ENCODE measurements at places on chromosomes 6 and 20.

DNA sequence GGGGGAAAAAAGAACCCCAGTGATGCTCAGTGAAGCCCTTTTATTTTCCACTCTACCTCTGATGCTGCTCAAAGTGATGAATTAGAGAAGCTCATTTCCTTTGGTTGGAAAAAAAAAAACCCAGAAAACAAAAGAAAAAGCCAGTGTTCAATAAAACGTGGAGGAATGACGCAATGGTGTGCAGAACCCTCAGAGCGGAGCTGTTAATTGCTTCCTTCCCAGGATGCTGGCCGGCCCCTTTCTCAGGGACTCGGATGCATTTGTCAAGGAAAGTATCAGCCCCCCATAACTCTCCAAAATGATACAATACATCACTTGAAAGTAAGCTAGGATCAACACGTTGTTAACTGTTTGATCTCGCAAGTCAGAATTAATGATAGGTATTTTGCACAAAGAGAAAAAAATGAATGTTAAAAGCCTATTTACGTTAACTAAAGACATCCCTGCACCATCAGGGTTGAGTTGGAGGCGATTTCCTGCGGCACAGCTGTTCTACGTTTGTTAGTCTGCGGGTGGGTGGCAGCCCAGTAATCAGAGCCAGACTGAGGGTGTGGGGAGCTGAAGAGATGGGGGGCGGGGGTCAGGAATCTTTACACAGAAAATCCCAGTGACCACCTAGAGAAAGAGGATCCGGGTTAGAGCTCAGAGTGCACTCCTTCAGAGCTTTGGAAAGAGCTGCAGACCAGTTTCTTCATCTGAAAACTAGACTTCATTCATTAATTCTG, 132.4 kb downstream of the BMP7 start:
- DNase-seq, result no peak

DNA sequence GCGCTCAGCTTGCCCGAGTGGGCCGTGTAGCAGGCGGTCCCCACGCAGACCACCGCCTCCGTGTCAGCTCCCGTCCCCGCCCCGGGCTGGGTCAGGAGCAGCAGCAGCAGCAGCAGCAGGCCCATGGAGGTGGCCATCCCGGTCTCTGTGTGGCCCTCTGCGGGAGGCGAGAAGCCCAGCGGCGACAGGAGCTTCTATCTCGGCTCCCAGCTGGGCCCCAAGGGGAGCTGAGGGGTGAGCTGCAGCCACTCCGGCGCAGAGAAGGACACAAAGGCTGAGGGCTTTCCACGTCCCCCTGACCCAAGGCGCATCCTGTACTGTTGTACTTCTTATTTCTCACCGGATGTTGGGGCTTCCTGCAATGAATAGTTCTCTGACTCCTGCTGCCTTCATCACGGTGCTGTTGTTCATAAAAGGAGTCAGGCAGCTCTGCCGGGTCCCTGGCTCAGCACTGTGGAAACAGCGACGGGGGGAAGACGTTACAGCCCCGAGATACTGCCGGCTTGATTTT, at the start of gene CD93:
TSS of gene CD93 (minus strand) at position 269 of the 511 bp plus-strand sequence. CDS start at position 137, 132 bp downstream.
- DNase-seq, result no peak

- no peak for DNase-seq
These were observed 65.3 kb upstream of the MLN start for GRCh38 chr6:33869121-33869520.

GRCh38 chr6:162421004-162421403, 306.6 kb downstream of the PRKN start:
- DNase-seq, result no peak

GRCh38 chr6:158518191-158519127, 41.4 kb upstream of the TMEM181 start:
- peak; percentile 9 for DNase-seq

GRCh38 chr20:5885866-5886265, 64.5 kb downstream of the TRMT6 start:
- DNase-seq, result no peak

- no peak for DNase-seq
These were observed 12.1 kb downstream of the MYLK2 start for GRCh38 chr20:31831211-31831610.

DNA sequence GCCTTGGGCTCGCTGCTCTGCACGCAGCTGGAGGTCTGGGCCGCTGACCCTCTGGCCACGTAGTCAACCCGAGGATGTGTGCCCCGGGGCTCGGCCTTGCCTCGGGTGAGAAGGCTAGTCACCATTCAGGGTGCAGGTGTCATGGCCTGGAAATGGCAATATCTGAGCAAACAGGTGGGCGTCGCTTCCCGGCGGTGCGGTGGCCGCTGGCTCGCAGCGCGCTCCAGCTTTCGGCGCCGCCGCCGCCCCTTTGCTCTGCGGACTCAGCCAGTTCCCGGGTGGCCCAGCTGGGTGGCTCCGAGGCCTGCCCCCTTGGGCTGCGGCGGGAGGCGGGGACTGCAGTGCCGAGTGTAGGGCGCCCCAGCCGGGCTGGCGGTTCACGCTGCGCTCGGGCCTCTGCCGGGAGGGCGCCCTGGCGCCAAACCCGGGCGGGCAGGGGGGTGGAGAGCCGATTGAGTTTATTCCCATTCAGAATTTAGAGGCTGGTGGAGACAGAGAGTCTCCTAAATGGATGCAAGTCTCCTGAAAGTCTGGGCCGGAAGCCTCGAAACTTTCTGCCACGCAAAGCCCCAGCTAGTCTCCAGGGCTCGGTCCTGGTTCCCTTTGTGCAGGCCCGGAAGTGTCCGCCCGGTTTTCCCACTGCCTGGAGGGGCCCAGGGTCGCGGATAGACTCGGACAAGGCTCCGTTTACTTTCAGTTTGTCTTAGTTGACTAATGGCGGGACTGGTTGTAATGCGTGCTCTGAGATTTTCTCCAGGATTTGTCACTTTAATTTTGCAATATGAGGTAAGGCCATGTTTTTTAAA, 11.3 kb upstream of the TFAP2A start:
- no peak for DNase-seq

DNA sequence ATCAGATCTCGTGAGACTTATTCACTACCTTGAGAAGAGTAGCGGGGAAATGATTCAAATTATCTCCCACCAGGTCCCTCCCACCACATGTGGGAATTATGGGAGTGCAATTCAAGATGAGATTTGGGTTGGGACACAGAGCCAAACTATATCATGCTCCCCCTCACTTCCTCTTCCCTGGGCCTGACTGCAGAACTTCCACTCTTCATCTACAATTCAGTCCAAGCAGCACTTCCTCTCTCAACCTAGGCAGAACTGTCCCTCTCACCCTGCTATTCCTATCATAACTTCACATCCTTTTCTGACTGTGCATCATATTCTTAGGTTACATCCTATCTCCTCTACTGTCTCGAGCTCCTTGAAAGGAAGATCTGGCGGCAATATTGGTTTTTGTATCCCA, 184.0 kb upstream of the HDDC2 start:
- no peak for DNase-seq

GRCh38 chr20:10671919-10672623, 1.7 kb downstream of the JAG1 start:
- no peak for DNase-seq

DNA sequence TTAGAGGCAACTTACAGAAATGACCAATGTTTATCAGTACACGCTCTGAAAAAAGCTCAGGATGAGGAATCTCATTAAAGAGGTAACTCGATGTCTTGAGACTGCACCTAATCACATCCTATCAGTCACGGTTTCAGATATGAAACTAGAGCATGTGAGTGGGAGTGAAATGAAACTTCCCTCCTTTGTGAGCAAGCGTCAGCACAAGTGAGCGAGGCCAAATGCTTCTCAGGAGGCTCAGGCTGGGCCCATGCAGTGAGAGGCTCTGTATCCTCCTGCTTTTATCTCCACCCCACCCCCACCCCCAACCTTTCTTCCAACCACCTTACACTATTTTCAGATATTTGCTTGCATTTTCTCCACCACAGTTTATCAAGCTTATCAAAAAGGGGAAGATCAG, 140.8 kb upstream of the RIMS1 start:
- DNase-seq, result no peak

DNA sequence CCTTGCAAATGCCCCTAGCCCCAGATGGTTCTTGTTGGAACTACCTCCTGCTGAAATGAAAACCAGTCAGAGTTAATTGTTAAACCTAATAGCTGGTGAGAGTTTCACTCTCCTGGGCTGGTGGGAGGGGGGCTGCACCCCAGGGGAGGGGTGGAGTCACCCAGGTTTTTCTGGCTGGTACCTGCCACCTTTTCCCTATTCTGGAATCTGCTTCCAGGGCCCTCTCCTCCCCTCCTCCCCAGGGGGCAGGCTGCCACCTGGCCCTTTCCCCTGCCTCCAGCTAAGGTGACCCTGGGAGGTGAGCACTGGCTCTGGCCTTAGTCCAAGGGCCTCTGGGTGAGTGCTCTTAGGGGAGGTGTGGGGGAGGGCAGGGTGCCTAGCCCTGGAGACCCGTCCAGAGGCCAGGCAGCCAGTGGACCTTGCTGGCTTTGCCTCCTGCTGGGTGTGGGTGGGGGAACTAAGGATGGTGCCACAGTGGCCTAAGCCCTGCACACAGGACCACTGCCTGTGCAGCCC, 48.8 kb upstream of the EPB41L1 start:
- DNase-seq, result no peak

- no peak for DNase-seq
These were observed 7.7 kb upstream of the GJA10 start for GRCh38 chr6:89886378-89887120.

GRCh38 chr6:57220083-57220703, 1.9 kb downstream of the RAB23 start:
- no peak for DNase-seq

- no peak for DNase-seq
These were observed 24.7 kb downstream of the COX4I2 start for GRCh38 chr20:31662372-31662854.

- DNase-seq, result no peak
These were observed 64.5 kb downstream of the FAM120B start for GRCh38 chr6:170371080-170371479.

DNA sequence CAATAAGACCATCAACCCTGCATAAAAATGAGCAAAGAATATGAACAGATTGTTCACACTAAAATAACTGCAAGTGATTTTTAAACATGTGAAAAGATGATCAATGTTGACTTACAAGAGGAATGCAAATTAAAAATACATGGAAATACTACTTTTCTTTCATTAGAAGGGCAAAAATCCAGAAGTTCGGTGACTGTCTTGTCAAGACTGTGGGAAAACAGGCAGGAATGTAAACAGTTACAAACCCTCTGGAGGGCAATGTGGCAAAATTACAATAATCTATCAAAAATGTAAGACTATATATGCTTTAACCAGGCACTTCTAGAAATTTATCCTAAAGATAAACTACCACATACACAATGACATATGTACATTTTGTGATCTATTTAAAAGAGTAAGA, 86.7 kb downstream of the TNFAIP3 start:
- no peak for DNase-seq

GRCh38 chr6:23176883-23177282, 607.5 kb downstream of the HDGFL1 start:
- no peak for DNase-seq

DNA sequence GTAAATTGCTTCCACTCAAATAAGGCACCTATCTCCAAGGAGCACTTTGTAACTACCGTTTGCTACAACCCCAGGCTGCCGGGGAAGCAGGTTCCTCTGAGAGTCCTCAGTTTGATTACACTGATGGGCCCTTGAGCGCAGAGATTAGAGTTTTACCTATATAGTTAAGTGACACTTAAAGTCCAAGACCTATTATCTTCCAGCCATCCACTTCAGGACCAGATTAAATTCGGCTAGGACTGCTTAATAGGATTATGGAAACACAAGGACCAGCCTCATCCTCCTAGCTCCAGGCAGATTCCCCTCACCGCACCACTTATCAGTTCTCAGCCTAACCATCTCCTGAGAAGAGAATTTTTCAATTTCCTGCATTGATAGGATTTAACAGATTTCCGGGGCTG, 64.7 kb upstream of the TIAM2 start:
- no peak for DNase-seq

DNA sequence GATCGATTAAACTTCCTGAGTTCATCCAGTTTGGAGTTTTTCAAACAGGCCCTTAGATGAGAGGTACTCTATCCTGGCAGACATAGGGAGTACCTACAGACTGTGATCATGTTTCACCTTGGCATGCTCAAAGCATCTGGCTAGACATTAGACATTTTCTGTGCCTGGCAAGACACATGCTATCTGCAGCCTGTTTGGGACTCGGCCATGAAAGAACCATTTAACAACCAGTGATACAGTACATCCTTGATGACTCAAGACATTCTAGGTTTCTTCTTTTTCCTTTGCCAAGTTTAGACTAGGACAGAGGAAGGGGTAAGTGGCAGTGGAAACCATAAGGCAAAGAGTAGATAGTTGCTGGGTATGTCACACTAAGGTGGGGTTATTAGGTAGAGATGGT, 15.4 kb upstream of the PAQR8 start:
- DNase-seq, result no peak

GRCh38 chr6:54132587-54132986, 21.3 kb downstream of the MLIP start:
- no peak for DNase-seq

DNA sequence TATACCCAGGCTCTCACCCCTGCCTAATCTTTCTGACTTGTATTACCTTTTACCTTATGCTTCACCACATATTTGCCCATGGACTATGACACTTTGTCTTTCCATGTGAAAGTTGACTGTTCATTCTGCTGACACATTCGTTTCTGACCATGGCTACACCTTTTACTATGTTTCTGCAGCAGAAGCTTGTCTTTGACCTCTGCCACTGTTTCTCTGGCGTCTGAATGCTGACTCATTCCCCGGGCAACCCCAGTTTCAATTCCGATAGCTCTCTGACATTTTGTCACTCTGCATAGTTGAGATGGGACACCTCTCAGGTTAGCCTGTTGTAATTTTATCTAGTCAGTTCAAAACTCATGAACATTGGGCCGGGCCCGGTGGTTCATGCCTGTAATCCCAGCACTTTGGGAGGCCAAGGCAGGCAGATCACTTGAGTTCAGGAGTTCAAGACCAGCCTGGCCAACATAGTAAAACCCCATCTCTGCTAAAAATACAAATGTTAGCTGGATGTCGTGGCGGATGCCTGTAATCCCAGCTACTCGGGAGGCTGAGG, 50.7 kb downstream of the SLC26A8 start:
- no peak for DNase-seq

DNA sequence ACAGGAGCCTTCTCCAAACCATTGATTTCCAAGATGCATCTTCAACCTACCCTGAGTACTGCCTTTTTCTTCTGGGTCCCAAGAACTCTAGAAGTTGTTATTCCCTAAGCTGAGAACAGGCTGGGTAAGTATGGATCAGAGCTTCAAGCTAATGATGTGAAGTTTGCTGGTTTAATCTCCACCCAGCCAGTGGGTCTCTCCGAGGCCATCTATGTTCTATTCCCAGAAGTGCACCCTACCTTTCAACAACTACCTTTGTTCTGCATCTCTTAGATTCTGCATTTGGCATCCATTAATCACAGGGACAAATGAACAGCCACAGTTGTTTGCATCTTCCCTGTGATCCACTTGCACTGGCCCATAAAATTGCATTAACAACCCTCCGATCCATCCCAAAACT, 246.2 kb downstream of the HIVEP2 start:
- no peak for DNase-seq

DNA sequence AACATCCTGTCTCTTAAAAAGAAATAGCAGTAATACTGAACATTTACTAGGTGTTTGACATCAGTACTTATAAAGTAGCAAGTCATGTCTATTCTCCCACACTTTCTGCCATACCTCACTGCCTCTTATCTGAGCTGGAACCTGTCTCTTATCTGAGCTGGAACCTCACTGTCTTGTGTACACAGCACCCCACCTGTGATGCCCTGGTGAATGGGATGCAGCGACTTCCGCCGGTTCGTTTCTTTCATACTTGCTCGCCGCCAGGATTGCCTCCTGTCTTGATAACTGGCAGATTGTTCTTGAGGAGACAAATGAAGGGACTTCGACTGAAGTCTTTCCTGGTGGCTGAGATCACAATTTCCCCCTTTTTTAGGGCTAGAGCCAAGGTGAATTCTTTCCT, 2.9 kb downstream of the DSN1 start:
- DNase-seq, result no peak
